Naive thymus-derived CD4-positive, alpha-beta T cell (primary cell): ENCODE measurements at places on chromosomes 2 and 18.

- no peak for DNase-seq
Observed at GRCh38 chr2:45826460-45826859, 175.0 kb downstream of the PRKCE start.

GRCh38 chr2:127179766-127180165, 40.3 kb downstream of the CYP27C1 start:
- no peak for DNase-seq

DNA sequence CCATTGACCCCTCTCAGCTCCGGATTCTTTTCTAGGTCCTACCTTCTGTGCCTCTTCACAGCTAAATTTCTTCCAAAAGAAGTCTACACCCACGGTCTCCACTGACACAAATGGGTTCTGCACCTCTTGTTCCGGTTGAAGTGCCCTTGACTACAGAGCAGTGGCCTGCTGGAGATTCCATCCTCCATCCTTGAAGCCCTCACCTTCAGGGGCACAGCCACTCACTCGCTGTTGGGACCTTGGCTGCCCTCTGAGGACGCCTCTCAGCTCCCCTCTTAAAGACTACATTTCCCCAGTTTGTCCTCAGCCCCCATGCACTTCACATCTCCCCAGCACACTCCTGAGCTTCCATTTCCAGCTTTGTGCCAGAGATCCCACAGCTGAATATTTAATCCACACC, 226.3 kb downstream of the ATAD2B start:
- no peak for DNase-seq

DNA sequence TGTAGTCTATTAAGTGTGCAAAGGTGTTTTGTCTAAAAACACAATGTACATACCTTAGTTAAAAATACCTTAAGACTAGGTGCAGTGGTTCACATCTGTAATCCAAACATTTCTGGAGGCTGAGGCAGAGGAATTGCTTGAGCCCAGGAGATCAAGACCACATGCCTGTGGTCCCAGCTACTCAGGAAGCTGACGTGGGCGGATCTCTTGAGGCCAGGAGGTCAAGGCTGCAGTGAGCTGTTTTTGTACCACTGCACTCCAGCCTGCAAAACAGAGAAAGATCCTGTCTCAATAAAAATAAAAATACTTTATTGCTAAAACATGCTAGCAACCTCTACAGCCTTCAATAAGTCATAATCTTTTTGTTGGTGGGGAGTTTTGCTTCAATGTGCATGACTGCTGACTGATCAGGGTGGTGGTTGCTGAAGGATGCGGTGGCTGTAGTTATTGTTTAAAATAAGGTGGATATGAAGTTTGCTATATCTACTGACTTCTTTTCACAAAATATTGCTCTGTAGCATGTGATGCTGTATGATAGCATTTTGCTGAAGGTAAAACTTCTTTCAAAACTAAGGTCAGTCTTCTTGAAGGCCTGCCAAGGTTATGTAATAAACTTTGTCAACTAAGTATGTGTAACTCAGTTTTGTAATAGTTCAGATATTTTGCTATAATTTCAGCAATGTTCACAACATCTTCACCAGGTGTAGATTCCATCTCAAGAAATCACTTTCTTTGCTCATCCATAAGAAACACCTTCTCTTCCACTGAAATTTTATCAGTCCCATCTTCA, 1238.0 kb upstream of the NRXN1 start:
- no peak for DNase-seq

- DNase-seq, result no peak
Observed at GRCh38 chr2:231725476-231725875, 17.2 kb downstream of the PTMA start.

DNA sequence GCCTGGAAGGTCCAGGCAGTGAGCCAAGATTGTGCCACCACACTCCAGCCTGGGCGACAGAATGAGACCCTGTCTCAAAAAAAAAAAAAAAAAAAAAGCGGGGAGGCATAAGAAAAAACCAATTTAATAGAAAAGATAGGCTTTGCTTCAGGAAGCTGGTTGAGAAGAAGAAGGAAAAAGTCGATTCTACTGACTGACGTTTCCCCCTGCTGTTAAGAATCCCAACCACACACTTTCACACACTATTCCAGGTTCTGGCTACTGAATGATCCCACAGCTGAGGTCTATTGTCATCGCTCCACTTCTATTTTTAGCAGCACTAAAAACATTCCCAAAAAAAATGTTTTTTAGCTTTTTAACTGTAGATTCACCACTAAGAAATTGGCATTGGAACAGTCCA, 6.7 kb upstream of the CHCHD5 start:
- no peak for DNase-seq

- no peak for DNase-seq
Observed at GRCh38 chr18:3615374-3615985, 165.5 kb downstream of the TGIF1 start.

- DNase-seq, result no peak
Observed at GRCh38 chr2:191358325-191359025, 113.3 kb downstream of the MYO1B start.

GRCh38 chr2:96554293-96555145, 18.0 kb downstream of the ARID5A start:
- peak; percentile 78 for DNase-seq

DNA sequence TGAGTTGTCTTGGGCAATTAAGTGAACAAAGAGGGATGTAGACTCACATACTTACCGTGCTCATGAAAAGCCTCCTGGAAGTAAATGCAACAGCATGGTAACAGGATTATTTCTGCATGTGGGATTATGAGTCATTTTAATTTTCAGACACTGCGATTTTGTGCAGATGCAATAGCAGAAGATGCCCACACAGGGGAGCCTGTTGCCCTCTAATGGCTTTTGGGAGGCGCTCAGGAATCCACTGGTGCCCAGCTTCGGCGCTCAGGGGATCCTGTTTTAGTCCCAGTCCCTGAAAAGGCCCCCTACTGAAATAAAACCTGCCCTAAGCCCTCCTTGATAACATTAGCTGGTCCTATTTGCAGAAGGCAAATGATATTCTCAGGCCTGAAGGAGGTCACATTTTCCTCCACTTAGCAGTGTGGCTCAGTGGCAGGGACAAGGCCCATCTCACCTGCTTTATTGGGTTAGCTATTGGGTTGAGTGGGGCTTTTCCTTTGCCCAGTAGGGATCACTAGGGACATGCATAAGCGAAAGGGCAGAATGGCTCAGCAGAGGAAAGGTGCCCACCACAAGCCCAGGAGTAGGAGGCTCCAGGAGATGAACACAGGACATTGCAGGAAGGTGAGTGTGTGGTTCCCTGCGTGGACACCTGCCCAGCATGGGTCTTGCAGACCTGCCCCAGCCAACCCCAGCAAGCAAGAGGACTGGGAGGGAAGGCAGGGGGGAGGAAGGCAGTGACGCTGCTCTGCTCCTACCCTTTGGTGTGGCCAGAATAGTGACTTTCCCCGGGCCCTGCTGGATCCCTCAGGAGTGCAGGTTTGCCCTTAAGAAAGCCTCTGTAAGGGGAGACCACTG, 26.5 kb upstream of the KCNS3 start:
- DNase-seq, result no peak

DNA sequence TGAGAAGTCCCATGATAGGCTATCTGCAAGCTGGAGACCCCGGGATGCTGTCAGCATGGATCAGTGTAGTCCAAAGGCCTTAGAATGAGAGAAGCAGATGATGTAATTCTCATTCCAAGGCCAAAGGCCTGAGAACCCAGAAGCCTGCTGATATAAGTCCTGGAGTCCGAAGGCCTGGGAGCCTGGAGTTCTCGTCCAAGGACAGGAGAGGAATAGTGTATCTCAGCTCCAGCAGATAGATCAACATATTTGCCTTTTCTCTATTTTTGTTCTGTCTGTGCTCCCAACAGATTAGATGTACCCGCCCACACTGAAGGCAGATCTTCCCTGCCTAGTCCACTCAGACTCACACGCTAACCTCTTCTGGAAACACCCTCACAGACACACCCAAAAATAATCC, 454.9 kb upstream of the CHAC2 start:
- no peak for DNase-seq

DNA sequence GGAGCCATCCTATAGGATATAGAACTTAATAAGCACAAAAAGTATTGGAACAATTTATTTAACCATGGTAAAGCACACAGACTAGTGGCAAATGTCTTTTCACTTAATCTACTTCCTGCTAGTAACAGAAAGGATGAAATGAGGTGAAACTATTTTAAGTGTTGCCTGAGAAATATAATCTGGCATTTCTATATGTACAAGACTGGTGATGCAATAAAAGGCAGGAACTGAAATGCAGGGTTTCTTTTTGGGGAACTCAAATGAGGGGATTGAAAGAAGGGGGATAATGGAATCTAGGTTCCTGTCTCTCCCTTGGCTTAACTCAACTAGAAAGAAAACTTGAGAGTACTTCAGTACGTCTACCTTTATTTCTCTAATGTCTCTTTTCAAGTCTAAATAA, 122.3 kb downstream of the MEMO1 start:
- no peak for DNase-seq

GRCh38 chr2:24317491-24317920, 42.8 kb downstream of the ITSN2 start:
- DNase-seq, result no peak

DNA sequence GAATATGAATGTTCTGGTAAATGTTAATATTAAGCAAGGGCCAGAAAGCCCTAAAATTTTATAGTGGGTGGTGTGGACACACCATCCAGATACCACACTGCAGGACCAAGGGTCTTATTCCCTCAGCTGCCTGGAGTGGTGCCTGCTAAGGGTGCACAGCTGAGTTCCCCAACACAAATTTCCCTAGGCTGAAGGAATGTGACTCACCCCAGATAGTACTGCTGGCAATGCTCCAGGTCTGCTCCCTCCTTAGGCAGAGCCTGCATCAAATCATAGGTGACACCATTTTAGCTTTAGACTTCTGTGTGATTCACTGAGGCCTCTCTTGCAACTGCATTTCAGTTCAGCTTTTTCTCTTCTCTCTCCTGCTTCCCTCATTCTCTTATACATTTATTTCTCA, 321.1 kb downstream of the SATB2 start:
- DNase-seq, result no peak

GRCh38 chr18:42106784-42107183, 151.8 kb downstream of the PIK3C3 start:
- no peak for DNase-seq

GRCh38 chr18:10228326-10228725, 226.1 kb upstream of the APCDD1 start:
- DNase-seq, result no peak

- DNase-seq, result peak; percentile 54
Observed at GRCh38 chr2:239326831-239327535, 73.8 kb downstream of the HDAC4 start.

- no peak for DNase-seq
Observed at GRCh38 chr2:9074930-9075329, 71.4 kb upstream of the MBOAT2 start.

DNA sequence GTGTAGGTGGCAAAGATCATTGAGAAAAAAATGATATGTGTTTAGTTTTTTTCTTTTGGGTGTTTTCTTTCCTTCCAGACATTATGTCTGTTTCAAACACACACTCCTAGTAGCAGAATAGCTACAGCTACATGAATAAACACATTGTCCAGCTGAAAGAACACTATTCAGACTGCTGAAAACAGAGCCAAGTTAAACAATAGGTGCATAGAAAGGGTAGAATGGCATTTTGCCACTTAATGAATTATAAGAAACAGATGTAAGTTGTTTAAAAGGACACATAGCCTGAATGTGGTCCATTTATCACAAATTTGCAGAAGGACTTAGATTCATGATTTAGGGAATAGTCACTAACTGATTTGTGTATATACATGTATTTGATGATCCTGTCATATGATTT, 20.1 kb downstream of the CTLA4 start:
- no peak for DNase-seq

DNA sequence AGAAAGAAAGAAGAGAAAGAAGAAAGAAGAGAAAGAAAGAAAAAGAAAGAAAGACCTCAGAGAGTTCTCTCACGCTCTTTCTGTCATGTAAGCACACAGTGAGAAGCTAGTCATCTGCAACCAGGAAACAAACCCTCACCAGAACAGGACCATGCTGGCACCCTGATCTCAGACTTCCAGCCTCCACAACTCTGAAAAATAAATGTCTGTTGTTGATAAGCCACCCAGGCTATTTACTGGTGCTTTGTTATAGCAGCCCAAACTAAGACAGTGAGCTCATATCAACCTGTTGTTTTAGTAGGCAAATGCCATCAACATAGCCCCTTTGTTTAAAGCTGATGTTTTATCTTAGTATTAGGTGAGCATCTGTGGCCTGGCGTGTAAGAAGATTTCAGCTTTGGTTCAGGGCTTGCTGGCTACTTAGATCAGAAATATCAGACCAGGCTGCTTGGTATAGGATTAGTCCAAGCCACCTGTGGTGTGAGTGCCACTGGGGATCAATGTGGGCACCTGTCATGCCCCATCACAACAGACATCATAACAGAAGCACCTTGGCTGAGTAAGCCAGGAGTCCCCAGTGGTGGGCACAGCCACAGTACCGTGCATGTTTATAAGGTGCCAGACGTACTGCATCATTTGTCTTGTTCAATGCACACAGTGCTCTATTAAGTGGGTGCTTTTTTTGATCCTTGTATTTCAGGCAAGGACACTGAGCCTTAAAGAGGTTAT, 94.4 kb downstream of the LBH start:
- no peak for DNase-seq

DNA sequence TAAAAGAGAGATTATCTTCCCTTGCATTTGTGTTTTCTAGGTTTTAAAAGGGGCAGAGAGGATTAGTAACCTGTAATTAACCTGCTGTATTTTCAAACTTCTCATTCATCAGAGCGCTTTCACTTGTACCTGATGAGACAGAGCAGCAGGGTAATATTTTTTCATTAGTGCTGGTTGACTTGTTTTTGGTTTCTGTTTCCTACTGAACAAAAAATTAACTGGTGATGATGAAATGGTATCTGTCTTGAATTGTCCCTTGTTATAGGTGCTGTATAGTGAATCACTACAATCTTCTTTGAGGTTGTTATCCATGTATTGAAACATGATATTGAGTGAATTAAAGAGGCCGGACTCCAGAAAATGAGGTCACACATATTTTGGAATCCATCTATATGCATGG, 37.9 kb downstream of the CDH20 start:
- DNase-seq, result no peak

GRCh38 chr2:157447741-157448140, 3.9 kb upstream of the CYTIP start:
- DNase-seq, result no peak

- no peak for DNase-seq
Observed at GRCh38 chr2:28356095-28356911, 36.4 kb upstream of the FOSL2 start.

DNA sequence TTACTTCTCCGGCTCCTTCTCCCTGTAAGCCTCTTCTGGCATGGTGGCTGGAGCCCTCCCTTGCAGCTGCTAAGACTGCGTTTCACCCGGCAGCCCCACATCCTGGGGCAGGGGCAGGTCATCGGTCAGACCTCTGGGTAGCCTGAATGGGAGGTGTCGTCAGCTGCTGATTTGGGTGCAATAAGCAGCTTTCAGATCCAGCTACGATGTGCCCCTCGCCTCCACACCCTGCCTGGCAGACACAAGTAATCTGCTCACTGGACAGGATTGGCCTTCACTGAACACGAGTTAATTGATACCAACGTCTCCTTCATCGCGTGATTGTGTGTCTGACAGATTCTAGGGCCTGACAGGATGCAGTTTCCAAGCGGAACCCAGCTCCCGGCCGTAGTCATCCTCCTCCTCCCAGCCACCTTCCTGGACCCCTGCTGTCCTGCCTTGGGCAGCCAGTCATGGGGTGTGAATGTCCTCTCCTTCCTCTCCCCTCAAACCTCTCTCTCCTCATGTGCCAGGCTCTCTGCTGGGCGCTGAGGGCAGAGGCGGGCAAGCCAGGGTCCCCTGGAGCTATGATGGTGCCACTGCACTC, 18.9 kb upstream of the PDIA6 start:
- DNase-seq, result no peak

GRCh38 chr2:36497570-36498163, 100.3 kb downstream of the FEZ2 start:
- DNase-seq, result no peak

- no peak for DNase-seq
Observed at GRCh38 chr2:187485523-187485922, 37.5 kb upstream of the CALCRL start.
